ENCODE measurements at places on chromosomes 11 and 22.

- no peak for DNase-seq
Observed at GRCh38 chr11:69684651-69685050, 9.5 kb upstream of the LTO1 start.

DNA sequence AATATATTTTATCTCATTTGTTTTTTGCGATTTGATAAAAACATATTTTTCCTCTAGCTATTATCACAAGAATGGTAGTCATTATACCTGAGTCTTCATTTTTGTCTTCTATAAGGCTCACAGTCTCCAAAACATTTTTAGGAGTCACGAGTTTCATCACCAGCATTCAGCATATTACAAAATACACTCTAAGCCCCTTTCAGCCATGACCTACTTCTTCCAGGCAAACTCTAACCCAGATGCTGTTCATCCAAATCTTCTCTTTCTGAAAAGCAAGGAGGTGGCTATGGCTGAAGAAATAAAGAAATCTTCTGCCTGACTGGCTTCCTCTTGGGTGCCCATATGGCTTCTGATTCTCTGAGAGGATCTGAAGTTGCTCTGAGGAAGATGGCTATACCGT is 35.7 kb upstream of the USP47 start:
- DNase-seq: no peak

DNA sequence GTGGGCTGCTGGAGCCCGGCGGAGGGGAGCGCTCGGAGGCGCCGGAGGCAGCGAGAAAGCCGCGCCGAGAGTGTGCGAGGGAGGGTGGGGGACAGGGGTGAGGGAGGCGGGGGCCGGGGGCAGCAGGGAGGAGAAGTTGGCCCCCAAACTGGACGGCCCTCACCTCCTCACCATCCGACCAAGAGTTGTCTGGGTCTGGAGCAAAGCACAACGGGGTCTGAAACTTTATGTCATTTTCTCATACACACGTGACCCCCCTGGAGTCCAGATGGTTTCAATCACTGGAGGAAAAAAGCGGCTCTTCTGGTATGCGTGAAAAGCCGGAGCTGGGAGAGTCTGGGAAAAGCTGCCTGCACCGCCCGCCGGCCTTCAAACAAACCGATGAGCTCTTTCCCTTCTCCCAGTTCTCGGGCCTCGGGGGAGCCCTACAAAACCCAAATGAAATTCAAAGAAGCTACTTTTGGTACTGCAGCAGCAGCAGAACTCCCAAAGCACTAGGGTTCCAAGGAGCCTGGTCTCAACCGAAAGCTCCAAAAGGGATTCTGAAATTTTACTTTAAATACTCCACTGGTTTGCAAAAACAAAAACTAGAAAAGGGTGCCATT is 39.7 kb upstream of the AKIP1 start:
- peak; percentile 76 for DNase-seq

GRCh38 chr11:61154528-61154927 is 6.7 kb downstream of the VPS37C start:
- no peak for DNase-seq

- no peak for DNase-seq
Observed at GRCh38 chr22:24514241-24515026, 19.3 kb downstream of the UPB1 start.

DNA sequence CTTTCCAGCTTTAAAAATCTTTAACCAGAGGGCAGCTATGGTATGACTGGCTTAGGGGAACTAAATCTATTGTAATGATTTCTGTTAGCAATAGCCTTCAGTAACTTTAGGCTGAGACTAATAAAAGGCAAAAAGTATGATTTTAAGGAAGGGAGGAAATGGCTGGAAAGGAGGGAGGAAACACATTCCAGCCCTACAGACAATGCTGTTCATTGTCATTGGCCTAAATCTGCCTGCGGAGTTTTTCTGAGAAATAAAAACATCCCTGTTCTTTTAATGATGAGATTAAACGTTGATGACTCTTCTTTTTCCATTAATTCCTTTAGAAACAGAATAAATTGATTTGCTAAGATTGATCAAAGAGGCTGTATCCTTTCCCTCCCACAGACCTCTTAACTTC is 99.6 kb upstream of the GRAMD1B start:
- no peak for DNase-seq

DNA sequence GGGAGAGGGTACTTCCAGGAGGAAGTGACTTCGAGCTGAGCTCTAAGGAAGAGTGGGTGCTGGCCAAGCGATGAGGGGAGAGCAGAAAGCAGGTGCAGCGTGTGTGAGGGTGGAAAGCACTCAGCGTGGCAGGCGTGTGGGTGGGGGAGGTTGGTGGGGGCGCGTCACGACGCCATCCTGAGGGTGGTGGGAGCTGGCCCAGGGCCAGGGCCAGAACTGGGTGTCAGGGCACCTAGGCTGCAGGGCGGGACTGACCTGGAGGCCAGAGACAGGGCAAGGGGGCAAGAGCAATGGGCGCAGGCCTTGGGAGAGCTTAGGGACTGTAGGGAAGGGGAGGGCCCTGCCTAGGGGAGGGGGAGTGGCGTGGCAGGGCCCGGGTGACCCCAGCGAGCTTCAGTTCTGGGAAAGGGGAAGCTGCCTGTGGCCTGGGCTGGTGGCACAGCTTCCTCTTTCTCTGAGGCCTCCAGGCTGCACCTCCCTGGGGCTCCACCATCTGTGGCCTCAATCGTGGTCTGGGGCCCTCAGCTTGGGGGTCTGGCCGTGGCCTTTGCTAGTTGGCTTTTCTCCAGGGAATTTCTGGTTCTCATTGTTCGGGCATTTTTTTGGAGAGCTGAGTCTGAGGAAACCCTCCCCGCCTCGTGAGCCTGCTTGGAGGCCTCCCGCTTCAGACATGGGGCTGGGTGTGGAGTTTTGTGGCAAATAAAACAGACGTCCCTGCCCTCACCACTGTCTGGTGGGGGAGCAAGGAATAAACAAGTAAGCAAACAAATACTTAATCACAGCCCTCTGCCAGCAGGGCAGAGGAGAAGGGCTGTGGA is 8.9 kb downstream of the RELT start:
- DNase-seq: peak; percentile 84

GRCh38 chr11:94926698-94927237 is 46.6 kb downstream of the CWC15 start:
- peak; percentile 88 for DNase-seq

DNA sequence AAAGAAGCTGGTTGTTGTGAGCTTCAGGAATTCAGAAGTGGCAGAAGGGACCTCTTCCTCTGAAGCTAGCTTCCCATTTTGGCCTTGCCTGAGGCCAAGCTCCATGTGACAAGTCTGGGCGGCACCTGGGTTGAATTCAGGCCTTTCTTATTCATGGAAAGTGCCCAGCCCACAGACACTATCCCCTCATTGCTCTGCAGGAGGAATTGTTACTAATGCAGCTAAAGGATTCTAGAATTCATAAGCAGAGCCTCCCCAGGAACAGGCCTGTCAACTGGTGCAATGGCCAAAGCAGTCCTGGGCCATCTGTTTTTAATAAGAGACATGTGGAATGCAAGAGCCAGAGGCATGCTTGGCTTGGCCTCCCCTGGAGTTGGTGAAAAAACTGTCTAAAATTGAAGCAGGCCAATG is 71.4 kb downstream of the SLC1A2 start:
- DNase-seq: peak; percentile 44

DNA sequence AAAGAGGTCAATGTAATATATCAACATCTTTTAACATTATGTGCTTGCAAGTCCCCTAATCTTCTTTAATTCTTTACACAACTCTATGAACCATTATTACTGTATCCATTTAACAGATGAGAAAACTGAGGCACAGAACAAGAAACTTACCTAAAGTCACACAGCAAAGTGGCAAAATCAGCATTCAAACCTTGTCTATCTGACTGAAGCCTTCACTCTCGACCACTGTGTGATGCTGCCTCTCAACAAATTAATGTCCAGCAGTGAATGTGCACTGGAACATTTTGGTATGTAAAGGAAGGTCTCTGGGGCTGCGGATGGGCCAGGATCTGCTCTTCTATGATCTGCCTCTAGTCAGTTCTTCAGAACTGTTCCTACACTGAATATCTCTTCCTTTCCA is 42.1 kb downstream of the PRCP start:
- no peak for DNase-seq

GRCh38 chr11:125305345-125305744 is 140.8 kb downstream of the PKNOX2 start:
- no peak for DNase-seq

DNA sequence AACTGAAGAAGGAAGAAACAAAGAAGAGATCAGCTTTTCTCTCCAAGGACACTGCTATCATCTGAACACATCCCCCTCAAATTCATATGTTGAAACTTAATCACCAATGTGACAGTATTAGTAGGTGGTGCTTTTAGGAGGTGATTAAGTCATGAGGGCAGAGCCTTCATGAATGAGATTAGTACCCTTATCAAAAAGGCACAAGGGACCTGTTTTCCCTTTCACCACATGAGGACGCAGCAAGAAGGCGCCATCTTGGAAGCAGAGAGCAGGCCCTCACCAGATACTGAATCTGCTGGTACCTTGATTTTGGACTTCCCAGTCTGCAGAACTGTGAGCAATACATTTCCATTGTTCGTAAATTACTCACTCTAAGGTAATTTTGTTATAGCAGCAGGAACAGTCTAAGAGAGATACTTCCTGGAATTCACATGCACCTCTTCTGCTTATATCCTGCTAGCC is 20.9 kb upstream of the CREB3L1 start:
- DNase-seq: no peak

- DNase-seq: peak; percentile 73
Observed at GRCh38 chr22:38214302-38215056, 12.7 kb downstream of the MAFF start.

DNA sequence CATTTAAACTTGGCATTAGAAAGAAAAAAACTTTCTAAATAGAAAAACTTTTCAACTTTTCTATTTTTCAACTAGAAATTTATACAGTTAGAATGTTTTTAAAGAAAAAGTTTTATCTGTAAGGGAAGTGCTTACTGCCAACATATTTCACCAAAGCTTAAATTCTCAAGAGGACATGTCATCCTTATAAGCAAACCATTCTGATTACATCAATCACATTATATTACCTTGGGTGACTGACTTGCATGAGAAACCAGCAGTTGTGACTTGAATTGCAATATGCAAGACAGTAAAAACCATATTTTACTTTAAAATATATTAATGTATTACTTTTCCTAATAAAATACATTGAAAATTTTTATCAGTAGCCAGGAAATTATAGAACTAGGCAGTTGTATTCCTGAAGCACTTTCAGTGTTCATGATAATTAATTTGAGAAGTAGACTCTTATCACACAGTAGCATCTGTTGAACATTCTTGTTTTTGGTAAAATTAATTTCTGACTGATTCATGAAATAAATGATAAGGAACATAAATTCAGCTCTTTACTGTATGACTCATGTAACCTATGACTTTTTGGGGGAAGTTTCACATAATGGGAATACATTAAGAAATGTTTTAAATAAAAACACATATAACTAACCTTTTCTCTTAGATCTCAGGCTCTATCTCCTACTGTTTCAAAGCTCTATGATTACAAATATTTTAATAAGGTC is 345.0 kb upstream of the CCDC179 start:
- DNase-seq: no peak

DNA sequence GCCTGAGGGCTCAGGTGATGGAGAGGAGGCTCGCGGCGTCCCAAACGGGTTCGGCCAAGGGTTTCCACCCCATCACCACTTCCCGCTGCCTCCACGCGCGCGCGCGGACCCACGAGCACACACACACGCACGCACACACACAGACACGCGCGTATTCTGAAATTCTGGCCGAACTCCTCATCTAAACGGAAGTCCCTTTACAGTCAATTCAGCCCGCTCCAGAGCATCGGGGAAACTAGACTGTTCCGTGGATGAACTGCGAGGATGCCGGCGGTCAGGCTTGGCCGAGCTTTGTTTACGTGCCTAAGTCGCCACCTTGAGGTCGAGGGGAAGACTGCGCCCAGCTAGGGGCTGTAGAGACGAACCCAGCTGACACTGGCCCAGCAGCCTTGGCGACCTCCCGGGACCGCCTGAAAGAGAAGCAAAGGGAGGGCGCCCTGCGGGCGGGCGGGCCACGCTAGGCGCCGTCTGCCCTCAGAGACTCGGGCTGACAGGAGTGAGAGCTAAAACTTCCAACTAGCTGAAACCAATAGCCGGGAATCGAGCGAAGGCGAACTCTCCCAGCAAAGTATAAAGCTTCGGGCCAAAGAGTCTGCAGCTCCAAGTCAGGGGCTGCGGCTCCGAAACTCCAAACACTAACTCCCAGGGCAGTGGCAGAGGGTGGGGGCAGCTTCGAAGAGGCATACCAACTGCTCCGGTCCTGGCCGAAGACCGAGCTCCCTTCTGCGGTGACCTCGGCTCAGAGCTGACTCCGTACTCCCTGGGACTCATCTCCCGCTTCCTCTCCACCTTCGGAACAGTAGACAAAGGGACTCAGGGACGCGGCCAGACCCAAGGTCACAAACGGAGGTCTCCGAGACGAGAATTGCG is 124.7 kb upstream of the C11orf58 start:
- peak; percentile 94 for DNase-seq
